ENCODE measurements at places on chromosomes 7 and 10.

DNA sequence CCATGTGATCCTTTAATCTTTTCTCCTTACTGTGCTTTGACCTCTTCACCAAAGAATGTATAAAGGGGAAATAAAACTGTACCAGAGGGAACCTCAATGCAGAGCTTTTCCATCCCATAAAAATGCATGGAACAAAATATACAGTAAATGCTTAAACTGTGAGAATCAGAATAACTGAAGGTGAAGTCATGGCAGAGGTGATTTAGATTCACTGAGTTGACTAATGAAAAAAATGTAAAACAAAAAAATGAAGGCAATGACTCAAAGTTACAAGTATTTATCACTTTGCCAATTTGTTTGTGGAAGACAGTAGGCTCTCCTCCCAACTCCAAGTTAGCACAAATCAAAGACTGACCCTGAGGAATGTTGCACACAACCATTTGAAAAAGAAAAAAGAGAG, 1331.6 kb upstream of the SORCS1 start:
- DNase-seq: no peak

DNA sequence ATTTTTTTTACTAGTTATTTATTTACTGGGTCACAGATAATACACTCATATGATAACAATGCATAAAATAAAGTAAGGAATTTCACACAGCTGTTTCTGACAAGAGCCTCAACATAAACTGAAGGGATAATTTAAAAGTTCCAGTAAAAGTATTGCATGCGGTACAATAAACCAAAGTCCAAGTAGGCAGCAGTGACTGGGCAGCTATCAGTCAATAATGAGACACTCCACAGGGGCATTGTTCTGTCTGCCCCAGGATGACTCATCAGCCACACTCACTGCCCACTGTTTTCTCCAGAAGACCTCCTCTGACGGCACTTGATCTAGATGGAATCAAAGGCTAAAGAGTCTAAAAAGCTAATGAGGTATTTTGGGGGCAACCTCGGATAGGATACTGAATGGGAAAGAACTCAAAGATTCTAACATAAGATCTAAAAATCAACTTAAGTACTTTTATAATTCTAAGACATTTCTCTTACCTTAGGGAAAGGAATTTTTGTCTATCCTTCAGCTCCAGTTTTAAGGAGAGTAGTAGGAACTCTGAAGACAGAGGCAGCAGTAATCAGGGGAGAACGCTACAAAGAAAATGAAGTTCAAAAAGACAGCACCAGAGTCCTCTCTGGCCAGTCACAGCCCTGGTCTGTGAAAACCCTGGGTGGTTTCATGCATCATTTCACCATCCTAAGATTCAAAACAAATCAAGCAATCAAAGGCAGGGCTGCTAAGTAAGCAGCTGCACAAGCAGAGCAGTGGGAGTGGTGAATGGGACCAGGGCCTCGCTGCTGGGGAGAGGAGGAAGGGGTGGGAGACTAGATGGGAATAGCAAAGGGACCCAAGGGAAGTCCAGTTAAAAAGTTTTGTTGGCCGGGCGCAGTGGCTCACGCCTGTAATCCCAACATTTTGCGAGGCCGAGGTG, 175.1 kb downstream of the AVL9 start:
- no peak for DNase-seq

- DNase-seq: no peak
Measured at GRCh38 chr10:1154531-1155295, 98.5 kb downstream of the WDR37 start.

GRCh38 chr7:131293018-131293417, 34.7 kb upstream of the MKLN1 start:
- no peak for DNase-seq

DNA sequence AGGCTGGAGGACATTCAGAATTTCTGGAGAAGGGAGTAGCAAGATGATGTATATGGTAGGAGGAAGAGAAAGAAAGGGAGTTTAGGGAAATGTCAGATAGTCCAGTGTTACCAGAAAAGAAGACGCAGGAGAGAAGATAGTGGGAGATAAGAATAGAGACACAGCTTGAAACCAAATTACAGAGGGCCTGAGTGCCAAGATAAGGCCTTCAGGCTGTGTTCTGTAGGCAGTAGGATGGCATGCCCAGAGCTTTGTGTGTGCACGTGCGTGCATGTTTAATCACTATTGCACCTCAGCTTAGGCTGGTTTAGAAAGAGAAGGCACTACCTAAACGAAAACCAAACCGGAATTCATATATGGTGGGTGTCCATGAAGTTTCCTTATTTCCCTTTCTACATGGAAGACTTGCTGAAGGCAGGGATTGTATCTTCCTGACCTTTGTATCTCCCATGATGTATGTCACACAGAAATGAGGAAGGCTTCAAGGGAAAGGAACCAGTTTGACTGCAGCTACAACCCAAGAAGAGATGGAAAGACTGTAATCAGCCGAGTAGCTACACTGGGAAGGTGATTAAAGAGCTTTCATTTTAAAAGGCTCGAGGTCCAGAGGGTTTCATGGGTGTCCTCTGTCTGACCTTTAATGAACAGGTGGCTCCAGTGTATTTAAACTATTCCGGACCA, 35.8 kb upstream of the BHLHA15 start:
- DNase-seq: no peak

DNA sequence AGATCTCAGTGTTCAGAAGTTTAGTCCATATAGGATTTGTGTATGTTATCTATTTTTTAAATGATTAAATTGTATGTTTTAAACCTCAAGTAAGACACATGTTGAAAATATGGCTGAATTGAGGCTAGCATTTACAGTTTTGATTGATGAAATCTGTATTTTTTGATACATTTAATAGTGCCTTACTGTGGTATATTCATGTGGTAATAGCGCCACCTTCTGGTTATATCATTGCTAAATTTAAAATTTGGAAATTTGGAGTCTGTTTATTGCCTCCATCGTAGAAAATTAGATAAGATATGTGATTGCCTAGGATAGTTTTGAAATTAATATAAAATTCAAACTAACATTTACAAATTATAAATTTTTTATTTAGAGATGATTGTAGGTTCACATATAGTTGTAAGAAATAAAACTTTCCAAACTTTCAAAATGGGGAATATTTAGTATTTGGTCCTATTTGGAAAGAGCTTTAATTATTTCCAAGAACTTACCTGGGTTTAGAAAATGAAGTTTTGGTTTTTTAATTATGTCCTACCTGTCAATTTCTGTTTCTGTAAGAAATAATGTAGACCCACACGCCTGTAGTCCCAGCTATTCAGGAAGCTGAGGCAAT, 19.1 kb upstream of the ARMS2 start:
- DNase-seq: peak; percentile 60

- DNase-seq: no peak
Measured at GRCh38 chr10:5364890-5365338, at the start of gene UCN3. UCN3 (plus strand) TSS chr10:5364966; CDS start chr10:5373721, 8,755 bp downstream.
